ENCODE measurements at places on chromosomes 3 and 15.

- no peak for DNase-seq
Measured at GRCh38 chr3:135641761-135642160, 323.8 kb upstream of the PPP2R3A start.

- DNase-seq, result no peak
Measured at GRCh38 chr3:133367403-133367802, 32.5 kb upstream of the BFSP2 start.

- DNase-seq, result peak; percentile 62
Measured at GRCh38 chr3:72661115-72661457, 187.2 kb downstream of the SHQ1 start.

DNA sequence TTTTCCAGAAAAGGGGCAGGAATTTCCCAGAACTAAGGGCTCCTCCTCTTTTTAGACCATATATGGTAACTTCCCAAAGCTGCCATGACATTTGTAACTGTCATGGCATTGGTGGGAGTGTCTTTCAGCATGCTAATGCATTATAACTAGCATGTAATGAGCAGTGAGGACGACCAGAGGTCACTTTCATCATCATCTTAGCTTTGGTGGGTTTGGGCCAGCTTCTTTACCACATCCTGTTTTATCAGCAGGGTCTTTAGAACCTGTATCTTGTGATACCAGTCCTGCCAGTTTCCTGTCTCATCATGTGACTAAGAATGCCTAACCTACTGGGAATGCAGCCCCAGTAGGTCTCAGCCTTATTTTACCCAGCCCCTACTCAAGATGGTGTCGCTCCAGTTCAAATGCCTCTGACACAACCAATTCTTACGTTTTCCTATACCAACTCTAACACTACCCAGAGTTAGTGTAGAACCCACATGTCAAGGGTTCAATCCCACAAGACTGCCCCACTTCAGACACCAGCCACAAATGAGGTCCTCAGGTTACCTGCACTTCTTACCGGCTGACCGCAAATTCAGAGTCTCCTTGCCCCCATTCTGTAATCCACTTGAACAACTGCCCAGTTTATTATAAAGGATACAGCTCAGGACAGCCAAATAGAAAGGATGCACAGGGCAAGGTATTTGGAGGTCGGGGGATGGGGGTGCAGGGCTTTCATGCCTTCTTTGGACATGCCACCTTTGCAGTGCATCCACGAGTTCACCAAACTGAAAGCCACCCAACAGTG lies 17.7 kb downstream of the FOXB1 start:
- DNase-seq, result no peak
